Inflammatory macrophage treated with lipopolysaccharide for 4 hours (primary cell): ENCODE measurements at places on chromosomes 2 and 18.
A peak's percentile ranks its signal among the peaks of the same experiment; 100 is the strongest.

DNA sequence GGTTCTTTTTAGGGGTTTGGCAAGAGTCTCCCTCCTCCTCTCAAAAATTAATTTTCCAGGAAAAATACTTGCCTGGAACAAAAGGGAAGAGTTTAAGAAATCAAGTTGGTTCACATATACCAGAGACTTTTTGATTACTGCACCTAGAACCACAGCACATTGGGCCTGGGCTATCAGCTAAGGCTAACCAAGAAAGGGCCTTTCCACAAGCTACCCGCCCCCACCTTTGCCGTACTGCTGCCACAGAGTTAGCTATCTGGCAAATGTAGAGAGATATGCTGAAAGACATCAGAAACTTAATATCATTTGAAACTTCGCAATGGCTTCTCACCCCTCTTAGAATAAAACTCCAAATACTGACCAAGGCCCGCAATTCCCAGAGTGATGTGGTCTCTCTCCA is 76.9 kb downstream of the AAK1 start:
- no peak for DNase-seq

DNA sequence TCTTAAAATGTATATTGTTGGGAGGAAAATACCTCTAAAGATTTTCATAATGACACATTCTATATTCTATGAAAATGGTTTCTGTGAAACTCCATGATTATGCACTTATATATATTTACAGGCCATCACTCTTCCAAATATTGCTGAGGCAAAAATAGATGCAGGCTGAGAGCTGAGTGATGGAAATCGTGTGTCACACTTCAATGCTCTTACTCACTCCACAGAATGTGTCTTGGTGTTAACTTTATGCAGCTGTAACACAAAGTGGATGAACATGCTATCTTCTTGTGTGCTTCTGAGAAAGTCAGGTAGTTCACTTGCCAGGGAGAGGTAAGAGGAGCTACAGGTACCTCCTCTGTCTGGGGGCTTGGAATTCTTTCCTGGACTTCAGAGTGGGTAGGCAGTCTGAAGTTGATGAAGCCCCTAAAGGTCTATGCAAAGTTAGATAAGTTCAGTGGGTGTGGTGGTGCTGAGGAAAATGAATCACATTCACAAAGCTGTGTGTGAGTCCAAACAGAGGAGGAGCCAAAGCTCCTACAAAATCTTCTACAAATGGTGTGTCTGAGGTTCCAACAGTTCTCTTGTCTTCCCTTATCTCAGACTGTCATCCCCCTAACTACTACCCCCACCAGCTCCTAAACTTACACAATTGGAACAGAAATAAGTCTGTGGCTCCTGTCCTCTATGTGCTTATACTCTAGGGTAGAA is 74.2 kb upstream of the ST6GAL2 start:
- DNase-seq = no peak

DNA sequence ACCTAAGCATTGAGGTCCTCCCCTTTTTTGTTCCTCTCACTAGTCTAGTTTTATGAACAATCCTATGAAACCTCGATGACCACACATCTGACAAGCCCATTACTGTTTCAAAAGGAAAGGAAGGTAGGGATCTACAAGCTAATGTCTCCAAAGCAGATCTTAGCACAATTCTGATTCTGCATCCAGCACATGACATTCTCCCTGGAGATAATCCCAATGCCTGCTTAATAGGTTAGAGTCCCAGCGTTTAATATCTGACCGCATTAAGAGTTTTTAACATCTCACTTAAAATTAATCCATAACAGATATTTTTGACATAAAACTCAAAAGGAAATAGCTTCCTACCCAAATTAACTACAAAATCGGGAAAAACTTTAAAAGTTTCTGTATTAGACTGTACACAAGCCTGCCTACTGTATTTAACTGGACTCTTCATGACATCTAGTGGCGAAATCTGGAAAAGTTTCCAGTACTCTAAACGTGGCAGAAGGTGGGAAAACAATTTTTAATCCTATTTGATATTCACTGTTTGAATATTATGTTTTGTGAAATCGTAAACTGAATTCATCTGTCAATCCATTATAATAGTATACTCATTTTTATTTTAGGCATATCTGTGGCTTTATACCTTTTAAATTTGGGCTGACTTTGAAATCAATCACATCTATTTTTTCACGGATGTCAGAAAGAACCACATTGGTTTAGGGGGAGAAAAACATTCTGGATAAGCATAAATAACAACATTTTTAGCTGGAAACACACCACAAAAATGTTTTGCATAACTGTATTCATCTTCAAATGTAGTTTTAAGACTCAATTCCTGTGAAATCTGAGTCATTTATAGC is 62.4 kb downstream of the TXNL1 start:
- DNase-seq = peak; percentile 67

GRCh38 chr2:128450211-128451024 is 131.8 kb upstream of the HS6ST1 start:
- DNase-seq = no peak

DNA sequence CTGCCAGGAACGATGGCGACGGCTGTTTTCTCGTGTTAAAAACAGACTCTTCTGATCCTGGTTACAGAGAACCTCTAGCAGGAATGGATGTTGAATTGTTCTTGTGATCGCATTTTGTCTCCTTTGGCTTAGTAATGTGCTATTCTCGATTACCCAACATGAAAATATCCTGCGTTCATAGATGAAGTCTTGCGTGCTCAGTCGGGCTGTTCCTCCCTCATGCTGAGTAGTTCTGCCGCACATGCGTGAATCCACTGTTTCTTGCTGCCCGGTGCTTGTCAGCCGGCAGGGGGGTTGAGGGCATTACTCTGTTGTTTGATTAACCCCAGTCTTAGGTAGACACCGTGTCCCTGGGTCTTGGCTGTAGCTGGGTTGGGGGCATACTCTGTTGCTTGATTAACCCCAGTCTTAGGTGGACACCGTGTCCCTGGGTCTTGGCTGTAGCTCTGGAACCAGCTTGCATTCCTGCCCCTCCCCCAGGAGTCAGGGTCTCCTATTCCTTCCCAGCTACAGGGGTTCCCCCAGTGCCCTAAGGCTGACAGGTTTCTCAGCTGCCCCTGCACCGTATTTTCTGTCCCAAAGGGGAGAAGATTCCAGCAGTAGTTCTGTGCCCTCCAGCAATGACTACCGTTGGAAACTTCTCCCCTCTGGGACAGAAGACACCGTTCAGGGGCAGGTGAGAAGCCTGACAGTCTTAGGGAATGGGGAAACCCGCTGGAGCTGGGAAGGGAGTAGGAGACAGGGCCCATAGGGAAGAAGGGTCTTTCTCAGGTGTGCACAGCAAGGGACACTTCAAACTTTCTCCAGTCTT is 22.1 kb upstream of the ASB1 start:
- no peak for DNase-seq

- DNase-seq = no peak
Observed at GRCh38 chr2:142965443-142965842, 88.0 kb downstream of the KYNU start.

- no peak for DNase-seq
Observed at GRCh38 chr2:33433279-33434235, 42.9 kb upstream of the RASGRP3 start.

DNA sequence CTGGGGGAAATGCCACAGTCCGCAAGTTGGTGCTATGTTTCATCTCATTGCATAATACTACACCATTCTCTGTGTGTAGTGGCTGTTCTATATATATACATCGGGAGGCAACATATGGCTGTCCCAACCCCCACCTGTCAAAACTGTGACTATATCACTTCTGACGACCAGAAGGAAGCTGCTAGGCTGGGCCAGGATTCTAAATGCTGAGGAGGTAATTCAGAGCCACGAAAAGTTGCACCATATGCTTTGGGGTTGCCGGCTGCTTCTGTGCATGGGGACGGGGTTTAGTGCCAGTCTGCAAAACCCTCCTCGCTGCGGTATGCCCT is 117.3 kb downstream of the MSH2 start:
- no peak for DNase-seq

- no peak for DNase-seq
Observed at GRCh38 chr2:106953779-106954178, 67.8 kb upstream of the ST6GAL2 start.

- DNase-seq = no peak
Observed at GRCh38 chr2:6297238-6297637, 568.5 kb downstream of the CMPK2 start.

GRCh38 chr2:220857368-220857767 is 714.7 kb downstream of the EPHA4 start:
- no peak for DNase-seq

- DNase-seq = peak; percentile 62
Observed at GRCh38 chr18:48529796-48530195, 9.0 kb upstream of the CTIF start.

DNA sequence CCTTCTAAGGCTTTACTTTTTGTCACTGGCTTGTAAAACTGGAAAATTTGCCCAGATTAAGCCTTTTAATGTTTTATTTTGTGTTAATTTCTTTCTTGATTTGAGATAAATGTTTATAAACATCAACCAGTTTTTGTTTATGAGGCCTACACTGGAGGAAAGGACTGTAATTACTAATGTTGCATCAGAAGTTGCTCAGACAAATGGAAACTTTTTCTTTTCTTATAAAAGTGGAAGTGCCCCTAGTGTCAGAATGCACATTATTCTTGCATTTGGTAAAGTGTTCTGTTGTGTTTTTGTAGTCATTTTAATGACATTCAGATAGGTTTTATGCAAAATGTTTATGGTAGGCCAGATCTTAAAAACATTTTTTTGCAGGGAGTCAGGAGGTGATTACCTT is 25.3 kb downstream of the LCLAT1 start:
- peak; percentile 70 for DNase-seq

DNA sequence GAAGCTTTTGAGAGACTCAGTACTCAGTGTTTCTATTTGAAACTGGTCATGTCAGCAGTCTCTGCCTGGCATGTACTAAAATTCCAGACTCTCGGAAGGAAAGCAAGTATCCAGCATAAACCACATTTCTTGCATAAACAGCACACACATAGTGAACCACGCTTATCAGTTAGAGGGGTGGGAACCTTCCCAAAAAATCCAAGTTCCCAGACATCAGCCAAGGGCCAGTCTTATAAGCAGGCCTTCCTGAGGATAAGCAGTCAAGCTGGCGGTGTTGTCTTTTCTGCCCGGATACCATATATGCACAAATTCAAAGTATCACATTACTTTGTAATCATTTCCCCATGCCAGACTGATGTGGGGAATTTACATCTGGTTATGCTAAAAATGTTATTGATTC is 73.6 kb downstream of the ST6GAL2 start:
- DNase-seq = no peak

- DNase-seq = no peak
Observed at GRCh38 chr2:18046017-18046416, 167.6 kb downstream of the KCNS3 start.

DNA sequence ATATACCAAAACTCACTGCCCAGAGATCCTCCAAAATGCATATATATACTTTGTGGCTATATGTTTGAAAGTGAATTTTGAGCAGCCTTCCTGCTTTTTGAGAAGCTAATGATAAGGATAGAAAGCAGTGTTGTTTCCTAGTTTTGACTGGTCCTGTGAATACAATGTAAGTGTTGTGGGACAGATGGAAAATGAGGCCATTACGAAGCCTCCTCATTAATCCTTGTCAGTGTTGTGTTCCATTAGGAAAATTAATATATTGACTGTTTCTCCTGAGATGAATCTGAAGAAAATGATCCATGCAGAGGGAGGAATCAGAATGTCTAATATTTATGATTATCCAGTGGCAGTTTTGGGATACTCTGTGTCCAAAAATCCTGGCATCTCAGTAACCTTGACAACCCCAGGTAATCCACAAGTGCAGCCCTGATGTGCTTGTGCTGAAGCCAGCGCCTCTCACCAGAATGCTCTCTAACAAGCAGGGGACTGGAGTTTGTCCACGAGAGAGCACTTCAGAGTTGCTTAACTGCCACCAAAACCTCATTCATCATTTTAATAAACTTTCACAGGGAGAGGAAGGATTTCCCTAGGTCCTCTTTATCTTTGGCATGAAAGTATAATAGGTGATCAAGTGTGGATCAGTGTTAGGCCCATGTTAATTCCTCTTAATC is 418.6 kb downstream of the CMPK2 start:
- DNase-seq = no peak

GRCh38 chr2:228768818-228769217 is 502.3 kb downstream of the PID1 start:
- DNase-seq = no peak

- DNase-seq = peak; percentile 59
Observed at GRCh38 chr2:96233436-96233835, 24.8 kb upstream of the STARD7 start.

DNA sequence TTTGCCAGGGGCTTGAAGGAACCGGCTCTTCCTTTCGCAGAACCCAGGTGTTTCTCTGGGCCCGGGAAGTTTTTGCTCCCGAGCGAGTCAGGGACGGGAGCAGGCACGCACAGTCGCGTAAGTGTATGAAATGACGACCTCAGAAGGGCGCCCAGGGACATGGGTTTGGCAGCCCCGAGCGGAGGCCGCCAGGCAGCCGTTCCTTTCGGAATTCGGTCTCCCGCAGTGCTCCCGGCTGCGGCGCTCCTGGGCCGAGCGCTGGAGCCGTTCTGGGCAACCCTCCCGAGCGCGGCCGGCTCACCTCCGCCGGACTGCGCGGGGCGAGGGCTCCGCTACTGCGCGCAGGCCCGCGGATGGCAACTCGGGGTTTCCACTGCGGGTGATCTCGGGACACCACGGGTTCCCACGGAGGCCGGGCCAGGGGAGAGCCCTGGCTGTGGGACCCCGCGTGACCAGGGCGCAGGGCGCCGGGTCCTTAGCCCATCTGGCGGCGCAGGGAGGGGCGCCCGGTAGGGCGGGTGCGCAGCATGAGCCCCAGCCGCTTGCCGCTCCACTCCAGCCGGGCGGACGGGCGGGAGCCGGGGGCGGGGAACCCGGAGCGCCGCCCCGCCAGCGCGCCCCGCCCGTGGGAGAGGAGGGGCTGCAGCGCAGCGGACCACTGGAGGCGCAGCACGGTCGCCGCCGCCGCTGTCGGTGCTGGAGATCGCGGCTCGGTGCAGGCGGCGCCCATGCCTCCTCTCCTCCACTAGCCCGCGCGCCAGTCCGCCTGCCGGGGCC is at the start of gene OSBPL6:
Gene OSBPL6, plus strand, starts transcription at position 690 of the 777 bp plus-strand sequence. CDS start 111,673 bp downstream, outside the sequence.
- DNase-seq = peak; percentile 54

DNA sequence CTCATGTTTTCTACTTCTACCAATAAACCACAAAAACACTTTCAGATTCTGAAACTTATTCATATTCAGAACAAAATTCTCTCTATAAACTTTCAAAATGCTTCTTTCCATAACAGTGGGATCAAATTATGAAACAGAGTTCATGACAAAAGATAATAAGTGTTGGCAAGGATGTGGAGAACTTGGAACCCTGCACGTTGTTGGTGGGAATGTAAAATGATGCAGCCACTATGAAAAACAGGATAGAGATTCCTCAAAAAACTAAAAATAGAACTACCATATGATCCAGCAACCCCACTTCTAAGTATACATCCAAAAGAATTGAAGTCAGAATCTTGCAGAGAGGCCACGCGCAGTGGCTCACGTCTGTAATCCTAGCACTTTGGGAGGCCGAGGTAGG is 45.4 kb downstream of the GEMIN6 start:
- no peak for DNase-seq

GRCh38 chr18:9823805-9824473 is 61.8 kb upstream of the TXNDC2 start:
- no peak for DNase-seq
